ENCODE measurements at places on chromosomes 11 and 22.

DNA sequence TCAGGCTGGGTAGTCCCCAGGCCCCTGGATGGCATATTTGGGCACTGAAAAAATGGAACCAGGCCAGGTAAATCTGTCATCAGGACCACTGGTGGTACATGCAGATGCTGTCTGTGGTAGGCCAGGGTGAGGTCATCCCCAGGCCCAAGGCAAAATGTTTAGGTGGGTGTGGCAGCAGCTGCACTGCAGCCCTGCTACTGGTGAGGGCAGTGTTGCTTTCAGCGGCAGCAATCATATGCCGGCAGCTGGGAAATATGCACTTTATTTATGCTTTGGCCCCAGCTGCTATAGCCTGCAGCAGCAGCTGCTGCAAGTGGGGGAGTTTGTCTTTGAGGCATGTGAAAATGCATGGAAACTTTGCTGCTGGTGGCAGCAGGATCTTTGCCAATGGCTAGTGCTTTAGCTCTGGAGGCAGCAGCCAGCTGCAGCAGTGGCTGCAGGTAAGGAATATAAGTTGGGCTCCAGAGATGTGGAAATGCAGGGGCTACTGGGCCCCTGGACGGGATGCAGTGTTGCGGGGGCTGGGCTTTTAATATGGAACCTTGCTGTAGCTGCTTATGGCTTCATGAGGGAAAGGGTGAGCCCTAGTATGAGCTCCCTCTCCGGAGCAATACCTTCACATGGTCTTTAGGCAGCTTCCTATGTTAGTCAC lies 365.7 kb upstream of the CADM1 start:
- no peak for DNase-seq

- no peak for DNase-seq
Observed at GRCh38 chr11:60221692-60222091, 21.2 kb downstream of the MS4A4E start.

- peak; percentile 60 for DNase-seq
Observed at GRCh38 chr11:122661182-122661945, 5.8 kb downstream of the UBASH3B start.

- DNase-seq = no peak
Observed at GRCh38 chr11:50247309-50247874, 214.7 kb downstream of the OR4C45 start.

DNA sequence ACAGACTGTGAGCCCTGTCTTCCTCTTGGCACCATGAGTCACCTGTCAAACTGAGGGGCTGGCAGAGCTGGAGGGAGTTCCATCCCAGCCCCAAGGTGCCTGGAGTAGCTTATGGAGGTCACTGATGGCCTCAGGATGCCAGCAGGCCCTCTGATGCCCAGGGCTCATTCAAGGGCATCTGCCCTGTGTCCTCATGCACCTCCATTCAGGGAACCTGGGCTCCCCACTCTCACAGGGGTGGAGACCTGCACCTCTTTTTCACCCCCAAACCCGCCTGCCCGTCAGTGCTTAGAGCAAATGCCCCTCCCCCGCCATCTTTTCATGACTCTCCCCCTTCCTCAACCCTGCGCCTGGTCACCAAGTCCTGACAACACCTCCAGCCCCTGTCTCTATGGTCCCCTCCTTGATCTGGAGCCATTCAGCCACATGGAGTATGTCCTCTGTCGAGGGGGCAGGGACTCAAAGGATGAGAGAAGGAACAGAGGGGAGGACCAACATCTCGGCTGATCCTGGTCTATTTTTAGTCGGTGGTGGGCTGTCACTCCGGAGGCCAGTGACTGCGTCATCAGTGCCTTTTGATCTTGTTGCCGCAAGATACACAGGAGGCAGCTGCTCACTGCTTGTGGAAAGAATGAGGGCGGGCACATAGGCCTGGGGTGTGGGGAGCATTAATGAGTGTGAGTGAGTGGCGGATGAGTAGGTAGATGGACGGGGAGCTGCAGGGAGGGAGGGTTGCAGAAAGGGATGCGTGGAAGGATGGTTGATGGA lies 72.2 kb downstream of the CDKN1C start:
- no peak for DNase-seq

DNA sequence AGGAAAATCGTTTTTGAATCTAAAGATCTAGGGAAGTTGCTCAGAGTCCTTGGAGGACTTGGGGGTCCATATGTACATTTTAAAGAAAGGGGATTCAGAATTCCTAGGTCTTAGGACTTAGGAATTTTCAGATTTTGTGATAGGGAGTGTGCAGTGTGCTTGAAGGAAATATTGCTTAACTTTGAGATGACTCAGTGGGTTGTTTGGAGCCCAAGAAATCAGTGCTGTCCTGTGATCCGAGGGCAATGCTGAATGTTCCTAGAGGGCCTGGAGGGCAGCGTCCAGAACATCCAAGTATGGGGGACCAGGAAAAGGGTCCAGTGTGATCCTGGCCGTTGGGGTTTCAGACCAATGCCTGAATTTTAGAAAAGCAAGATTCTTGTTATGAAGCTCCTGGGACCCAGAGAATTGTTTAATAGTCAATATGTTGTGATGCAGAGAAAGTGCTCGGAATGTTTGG lies 3.1 kb upstream of the IGF2 start:
- no peak for DNase-seq

DNA sequence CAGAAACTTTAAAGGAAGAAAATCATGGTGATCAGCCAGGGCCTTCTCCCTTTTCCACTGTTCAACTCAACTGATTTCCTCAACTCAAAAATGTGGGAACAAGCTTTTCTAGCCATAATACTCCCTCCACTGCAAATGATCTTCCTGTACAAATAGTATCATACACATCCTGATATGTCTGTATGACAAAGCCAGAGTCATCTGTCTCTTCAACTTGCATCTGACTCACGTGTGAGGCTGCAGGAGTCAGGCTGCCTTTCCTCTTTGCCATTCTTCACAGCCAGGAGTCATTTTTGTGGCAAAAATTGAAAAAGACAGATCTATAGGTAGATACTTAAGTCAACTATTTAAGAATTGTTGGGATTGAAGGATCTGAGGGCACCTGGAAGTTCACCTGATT lies 13.3 kb downstream of the PATZ1 start:
- no peak for DNase-seq

DNA sequence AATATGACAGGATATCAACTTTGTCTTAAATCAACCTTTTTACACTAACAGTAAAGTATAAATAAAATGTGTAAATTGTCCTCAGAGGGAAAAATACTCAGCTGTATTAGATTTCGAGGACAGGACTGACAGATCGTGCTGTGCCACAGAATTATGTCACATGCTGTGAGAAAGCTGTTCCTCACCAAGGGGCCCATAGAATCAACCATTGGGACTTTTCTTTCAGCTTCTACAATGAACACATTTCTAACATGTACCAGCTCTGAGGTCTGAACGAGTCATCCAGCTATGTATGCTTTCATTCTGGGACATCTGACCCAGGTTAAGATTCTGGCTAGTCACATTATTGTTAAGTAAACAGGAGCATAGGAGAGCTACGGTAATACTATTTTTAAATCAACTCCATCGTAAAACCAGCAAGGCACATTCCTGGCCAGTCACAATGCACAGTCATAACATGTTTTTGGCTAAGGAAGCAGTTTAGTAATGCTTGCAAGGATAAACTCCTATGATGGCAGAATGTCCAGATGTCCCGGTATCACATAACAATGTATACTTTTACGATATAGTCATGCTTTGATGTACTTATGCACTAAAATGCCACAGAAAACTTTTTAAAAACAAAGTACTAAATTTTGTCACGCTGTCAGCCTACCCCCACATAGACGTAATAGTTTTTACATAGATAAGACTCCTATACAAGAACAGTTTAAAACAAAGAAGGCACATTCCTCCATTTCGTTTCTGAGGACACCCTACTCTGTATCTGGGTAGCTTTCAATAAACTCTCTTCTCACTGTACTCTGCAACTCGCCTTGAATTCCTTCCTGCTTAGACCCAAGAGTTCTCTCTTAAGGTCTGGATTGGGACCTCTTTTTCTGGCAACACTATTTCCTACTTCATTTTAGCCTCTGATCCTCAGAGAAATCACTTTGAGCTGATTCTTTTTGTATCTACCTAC lies 27.4 kb downstream of the ZNF214 start:
- peak; percentile 66 for DNase-seq

DNA sequence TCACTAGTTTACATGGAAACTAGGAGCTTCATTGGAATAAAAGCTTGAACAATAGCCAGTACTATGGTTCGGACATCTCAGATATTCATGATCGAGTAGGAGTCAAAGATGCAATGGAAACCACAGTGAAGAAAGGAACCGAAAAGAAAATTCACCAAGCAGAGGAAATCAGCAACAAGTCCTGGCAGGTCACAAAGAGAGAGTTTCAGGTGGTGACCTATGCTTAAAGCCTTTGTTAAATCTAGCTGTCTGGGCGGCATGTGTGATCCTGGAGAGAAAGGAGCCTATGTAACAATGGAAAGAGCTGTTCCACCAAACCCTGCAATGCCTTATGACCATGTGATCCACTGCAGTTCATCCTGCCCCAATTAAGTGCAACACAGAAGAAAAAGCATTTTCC lies 68.9 kb upstream of the POU2AF2 start:
- no peak for DNase-seq

DNA sequence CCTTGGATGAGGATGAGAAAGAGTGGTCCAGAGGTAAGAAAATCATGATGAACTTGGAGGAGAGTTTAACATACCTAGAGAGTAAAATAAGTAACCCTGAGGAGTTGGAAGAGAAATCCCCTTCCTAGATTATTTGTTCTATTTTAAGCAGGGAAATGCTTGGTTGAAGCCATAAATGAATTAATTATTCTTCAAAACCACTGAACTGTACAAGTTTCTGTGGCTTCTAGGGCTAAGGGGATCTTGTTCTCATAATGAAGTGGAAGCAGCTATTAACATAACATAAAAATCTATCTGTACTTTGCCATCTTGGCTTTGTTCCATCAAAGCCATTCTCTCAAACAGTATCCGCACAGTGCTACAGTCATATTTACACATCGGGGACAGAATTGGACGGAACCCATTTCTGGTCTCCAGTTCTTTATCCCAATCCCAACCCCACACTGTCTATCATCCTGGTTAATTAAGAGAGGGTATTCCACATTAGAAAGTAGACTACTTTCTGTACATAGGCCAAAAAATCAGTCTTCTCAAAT lies 14.5 kb upstream of the ARHGAP42 start:
- no peak for DNase-seq

DNA sequence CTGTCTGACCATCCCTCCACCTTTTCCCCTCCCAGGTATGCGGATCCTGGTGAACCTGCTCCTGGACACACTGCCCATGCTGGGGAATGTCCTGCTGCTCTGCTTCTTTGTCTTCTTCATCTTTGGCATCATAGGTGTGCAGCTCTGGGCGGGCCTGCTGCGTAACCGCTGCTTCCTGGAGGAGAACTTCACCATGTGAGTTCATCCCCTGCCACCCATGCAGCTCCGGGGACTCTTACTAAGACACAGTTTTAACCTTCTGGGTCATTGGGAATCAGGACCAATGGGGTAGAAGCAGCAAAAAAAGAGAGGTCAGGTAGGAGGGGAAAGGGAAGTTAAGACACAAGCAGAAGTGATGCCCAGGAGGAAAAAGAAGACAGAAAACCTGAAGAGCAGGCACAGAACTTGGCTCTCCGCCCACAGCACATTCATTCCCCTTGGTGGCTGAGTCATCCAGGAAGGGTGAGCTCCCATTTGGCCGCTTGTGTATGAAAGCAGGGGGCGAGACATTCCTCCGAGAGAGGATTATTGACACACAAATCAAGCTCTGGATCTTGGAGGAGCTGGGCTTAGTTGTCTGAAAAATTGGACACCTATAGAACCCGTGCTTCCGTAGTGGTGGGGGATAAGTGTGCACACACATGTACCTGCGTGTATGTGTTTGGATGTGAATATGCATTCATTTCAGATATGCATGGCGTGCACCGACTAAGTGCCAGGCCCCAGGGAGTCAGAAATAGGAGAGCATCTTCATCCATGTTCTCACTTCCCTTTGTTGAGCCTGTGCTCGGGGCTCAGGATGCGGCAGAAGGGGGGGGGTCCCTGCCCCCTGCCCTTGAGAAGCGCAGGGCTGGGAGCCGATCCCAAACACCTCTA lies 64.2 kb downstream of the CACNA1I start:
- DNase-seq = peak; percentile 55

DNA sequence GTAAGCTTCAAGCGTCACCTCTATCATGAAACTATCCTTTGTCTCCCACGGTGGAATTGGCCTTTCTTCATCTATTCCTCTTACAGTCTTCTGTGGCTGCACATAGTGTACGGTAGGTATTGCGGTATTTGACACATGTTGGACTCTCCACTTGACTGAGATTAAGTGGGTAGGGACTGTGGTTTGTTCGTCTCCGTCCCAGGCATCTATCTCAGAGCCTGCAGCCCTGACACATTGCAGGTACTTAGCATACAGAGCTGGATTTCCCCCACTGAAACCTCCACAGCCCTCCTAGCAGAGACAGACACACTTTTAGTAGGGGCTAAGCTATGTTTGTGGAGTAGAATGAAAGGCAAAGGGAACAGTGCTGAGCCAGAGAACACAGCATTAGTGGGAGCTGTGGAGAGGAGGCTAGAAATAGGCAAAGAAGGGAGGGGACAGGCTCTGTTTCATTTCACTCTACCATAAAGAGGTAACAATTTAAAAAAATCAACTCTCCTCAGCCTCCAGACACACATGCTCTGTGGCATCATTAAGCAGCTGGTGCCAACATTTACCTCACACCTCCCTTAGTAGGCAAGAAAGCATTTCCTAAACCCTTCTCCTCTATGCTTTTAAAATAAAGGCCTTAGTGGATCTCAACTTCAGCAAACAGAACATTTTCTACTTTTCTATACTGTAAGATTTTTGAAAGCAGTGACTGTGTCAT lies 277.5 kb downstream of the KIRREL3 start:
- DNase-seq = no peak

GRCh38 chr11:107259811-107260221 lies 197.8 kb downstream of the CWF19L2 start:
- DNase-seq = no peak

DNA sequence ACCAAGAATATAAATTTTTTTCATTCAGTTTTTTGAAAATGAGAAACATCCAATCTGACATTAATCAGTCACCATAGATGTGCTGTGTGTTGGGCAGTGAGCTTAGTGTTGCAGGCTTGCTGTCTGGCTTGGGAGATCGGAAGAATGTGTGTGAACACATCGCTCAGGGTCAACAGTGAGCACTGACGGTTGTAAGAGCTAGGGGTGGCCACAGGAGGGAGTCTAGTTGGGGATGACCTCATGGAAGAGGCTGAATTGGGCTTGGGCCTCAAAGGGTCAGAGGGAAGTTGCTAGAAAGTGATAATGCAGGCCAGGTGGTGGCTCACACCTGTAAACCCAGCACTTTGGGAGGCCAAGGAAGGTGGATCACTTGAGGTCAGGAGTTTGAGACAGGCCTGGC lies 375.4 kb downstream of the DDX10 start:
- no peak for DNase-seq

GRCh38 chr11:93662175-93662570 lies 691 bp downstream of the CEP295 start:
- DNase-seq = no peak

GRCh38 chr11:133053124-133053776 lies 479.1 kb downstream of the OPCML start:
- DNase-seq = no peak

Data from GM04504 (cell line).